ENCODE measurements at places on chromosomes 3 and 15. TPM values are rescaled to one million over a fixed set of nuclear protein-coding genes. Genes with fewer than 3 reads are reported as not detected.

DNA sequence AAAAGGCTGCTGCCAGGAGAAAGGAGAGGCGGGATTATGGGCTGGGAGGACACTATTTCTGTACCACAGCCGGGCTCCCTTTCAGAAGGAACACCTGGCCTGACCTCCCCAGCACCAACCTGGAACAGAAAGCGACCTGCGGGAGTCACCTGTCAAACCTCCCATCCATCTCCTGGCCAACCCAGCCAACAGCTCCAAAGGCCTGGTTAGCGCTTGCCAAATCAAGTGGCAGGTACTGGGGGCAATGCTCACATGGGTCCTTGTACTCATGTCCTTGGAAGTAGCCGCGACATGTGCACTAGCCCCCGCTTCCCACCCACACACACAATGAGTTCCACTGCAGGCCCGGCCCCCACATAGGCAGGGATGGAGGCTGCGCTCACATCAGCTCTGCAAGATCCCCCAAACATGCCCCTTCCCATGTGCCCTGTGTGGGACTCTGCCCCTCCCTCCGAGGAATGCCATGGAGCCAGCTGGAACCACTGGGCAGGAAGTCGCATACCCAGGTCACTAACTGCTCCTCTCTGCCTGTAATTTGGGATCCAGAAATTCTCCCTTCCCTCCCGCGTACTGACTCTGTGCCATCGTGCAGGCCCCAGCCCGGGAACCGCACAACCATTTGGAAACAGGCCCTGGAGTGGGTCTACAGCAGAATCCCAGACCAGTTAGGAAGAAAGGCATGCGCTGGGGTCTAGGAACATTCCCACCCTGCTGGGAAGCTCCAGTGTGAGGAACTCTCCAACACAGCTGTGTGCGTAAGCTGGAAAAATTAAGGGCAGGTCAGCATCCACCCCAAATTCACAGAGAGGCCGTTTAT, 98.9 kb downstream of the LRIG1 start:
- DNase-seq: no peak

DNA sequence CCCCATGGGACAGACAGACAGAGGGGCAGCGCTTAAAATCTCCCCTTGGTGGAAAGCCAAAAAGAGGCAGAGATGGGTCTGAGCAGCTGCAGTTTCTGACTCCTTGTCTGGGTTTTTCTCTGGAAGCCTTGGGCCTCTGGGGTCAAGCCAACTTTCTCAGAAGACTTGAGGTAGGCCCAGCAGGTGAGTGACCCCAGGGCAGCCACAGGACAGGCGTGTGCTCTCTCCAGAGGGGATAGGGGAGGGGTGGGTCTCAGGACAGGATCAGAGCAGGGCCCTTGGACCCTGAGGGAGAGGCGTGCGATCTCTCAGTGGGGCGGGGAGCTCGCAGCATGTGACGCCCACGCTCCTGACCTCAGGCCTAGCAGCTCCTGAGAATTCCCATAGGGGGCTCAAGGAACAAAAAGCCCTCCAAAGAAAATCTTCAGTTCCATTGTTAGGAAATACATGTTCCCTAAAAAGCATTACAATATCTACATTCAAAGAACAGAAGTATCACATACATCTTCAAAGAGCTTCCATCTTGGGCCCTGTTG, 34.6 kb upstream of the DUSP7 start:
- no peak for DNase-seq

DNA sequence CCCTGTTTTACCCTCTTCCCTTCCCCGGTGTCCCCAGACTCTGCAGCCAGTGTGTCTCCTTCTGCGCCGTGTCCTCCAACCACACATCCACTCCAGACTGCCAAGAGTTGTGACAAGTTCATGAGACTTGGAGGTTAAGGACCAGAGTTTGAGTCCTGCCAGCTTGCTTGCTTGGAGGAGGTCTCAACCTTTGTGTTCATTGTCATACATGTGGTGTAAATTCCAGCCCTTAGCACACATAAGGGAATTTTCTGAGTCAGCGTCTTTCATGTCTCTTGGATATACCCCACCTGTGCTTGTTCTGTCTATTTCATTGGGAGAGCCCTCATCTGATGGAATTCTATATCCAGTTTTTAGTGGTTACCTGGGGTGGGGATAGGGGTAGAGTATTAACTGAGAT, 13.3 kb downstream of the CORO2B start:
- DNase-seq: no peak

GRCh38 chr3:120475722-120476377, 25.1 kb upstream of the FSTL1 start:
- DNase-seq: no peak

GRCh38 chr3:162936706-162937105, 1440.1 kb downstream of the OTOL1 start:
- DNase-seq: no peak

Gene FEZF2
- not detected for total RNA-seq
